Nasal cavity respiratory epithelium epithelial cell of viscerocranial mucosa (primary cell): ENCODE measurements at places on chromosomes 12 and 14. TPM values are rescaled to one million over a fixed set of nuclear protein-coding genes. Genes with fewer than 3 reads are reported as not detected.

Gene SLCO1C1
- total RNA-seq, result not detected in 2 replicates

Gene SENP1
- total RNA-seq, result 13.7 and 15.4 TPM in 2 replicates

Gene CAPS2
- 2.7 and 6.1 TPM in 2 replicates for total RNA-seq

Gene CD69
- total RNA-seq, result not detected in 2 replicates

Gene ANG
- total RNA-seq, result 1.7 and 2.6 TPM in 2 replicates

Gene RPS6KL1
- total RNA-seq, result 0.43 and 9.6 TPM in 2 replicates

Gene SPRYD4
- total RNA-seq, result 1.0 and 1.1 TPM in 2 replicates

Gene GMPR2
- total RNA-seq, result 72.0 and 80.0 TPM in 2 replicates

Gene CMAS
- 33.2 and 46.3 TPM in 2 replicates for total RNA-seq

Gene SMOC1
- 4.3 and 13.7 TPM in 2 replicates for total RNA-seq

Gene NABP2
- total RNA-seq, result 24.6 and 35.9 TPM in 2 replicates

Gene PLEKHD1
- total RNA-seq, result 0.07 TPM in 1 of 2 replicates, not detected in the other

Gene SYT1
- total RNA-seq, result 0.14 and 0.68 TPM in 2 replicates

Gene GNG2
- total RNA-seq, result not detected in 2 replicates

Gene NXPH4
- total RNA-seq, result 1.0 and 14.2 TPM in 2 replicates

Gene HRK
- total RNA-seq, result under 0.01 TPM in 1 of 2 replicates, not detected in the other

Gene OR6C65
- not detected in 2 replicates for total RNA-seq

Gene RITA1
- total RNA-seq, result 18.5 and 30.8 TPM in 2 replicates

Gene VRK1
- 14.5 and 16.7 TPM in 2 replicates for total RNA-seq

Gene ASPG
- under 0.01 and 0.71 TPM in 2 replicates for total RNA-seq

Gene DNAJC22
- under 0.01 TPM in 1 of 2 replicates, not detected in the other for total RNA-seq

Gene TMEM229B
- total RNA-seq, result 0.68 and 4.8 TPM in 2 replicates

Gene PCED1B
- 1.7 and 2.6 TPM in 2 replicates for total RNA-seq
